Urinary bladder (tissue), 4 donors: ENCODE measurements at places on chromosomes 6 and 20. TPM values are rescaled to one million over a fixed set of nuclear protein-coding genes. Genes with fewer than 3 reads are reported as not detected.
A peak's percentile ranks its signal among the peaks of the same experiment; 100 is the strongest.

DNA sequence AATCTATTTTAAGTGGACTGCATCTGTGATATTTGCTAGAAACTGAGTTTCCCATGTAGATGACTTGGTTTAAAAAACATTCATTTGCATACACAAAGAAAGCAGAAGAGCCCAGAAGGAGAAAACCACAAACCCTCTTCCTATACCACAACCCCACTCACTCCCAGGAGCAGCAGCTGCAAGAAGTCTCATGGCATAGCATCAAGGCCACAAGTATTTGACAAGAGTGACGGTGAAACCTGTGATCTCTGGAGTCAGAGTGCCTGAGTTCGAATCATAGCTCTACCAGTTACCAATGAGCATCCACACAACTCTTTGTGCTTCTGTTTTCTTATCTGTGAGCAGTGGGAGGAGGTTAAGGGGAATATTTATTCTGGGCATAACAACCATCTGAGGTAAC is 44.7 kb upstream of the SIRPG start:
- DNase-seq, result no peak

DNA sequence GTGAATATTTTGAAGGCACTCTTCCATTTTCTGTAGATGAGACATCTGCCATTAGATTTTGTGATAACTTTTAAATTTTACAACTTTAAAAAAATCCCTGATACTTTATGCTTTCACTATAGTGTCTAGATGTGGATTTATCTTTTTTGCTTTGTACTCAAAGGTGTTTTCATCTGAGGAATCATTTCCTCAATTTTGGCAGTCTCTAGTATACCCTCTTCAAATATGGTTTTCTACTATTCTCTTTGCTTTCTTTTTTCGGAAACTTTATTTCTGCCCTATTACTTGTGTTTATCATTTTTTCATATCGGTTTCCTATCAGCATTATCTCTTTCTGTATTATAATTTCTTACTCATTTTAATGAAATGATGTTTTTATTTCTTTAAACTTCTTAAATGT is 62.2 kb downstream of the SLX4IP start:
- DNase-seq, result no peak

Gene MAVS
- polyA plus RNA-seq, result 21.5 TPM

Gene CGAS
- polyA plus RNA-seq, result 3.1 TPM

- DNase-seq, result peak; percentile 61
Measured at GRCh38 chr20:11918981-11919380, 1.3 kb downstream of the BTBD3 start.

- DNase-seq, result no peak
Measured at GRCh38 chr6:15441215-15441868, 195.5 kb downstream of the JARID2 start.

Gene DNAH8
- polyA plus RNA-seq, result 0.01 TPM

Gene TAGAP
- polyA plus RNA-seq, result 3.5 TPM

DNA sequence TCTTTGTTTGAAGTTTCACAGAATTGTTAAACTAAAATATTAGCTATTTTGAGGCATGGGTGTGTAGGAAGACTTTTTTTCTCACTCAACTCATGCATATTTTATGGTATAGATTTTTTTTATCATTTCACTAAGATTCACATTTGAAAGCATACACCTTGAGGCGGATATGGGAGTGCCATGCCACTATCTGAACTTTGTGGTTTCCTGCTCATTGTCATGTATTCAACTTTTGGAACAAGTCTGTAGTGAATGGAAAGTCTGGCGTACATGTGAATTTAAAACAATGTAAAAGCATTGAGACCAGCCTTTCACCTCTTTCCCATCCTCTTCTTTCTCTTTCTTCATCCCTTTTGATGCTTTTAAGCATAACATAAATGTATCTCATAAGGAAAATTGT is 147.9 kb downstream of the TPBG start:
- DNase-seq, result no peak

Gene TFAP2C
- polyA plus RNA-seq, result 1.2 TPM

Gene GSTA3
- not detected for polyA plus RNA-seq

DNA sequence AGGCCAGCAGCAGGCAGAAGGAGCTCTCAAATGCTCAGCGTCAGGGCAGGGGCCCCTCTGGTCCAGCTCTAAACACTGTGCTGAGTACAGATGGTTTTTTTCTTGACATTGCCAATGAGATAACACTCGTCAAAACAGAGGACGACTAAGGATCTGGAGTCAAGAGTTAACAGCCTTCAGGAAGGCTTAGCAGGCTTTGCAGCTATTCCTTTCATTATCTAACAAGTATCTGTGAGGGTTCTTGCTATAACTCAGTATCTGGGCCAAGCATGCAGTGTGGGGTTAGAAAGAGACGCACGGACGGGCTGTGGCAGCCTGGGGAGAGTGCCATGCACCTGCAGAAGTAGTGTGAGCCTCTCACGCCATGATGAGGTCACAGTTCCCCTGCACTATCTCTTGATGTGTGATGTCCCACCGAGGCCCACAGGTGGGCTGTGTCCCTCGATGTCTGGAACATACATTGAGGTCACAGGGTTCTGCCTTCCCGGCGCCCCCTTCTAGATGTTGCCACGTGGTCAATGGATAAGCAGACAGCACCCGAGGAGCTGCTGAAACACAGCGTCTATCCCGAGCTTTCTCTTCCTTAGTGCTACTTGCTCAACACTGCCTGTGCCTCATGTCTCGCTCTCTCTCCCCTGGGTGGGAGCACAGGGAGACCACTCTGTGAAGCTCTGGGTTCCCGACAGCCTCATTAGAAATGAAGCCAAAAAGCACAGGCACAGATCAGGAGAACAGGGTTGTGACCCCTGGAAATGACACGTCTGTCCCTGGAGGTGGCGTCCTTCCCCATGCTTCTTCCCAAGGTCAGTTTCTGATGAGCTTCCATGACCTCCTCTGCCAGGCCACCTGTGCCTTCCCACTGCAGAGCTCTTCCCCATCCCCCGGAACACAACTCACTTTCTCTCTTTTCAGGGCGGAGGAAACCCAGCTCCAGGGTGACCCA is 85.5 kb upstream of the RPS6KA2 start:
- DNase-seq, result no peak

- DNase-seq, result no peak
Measured at GRCh38 chr20:40207655-40208054, 481.4 kb downstream of the MAFB start.

DNA sequence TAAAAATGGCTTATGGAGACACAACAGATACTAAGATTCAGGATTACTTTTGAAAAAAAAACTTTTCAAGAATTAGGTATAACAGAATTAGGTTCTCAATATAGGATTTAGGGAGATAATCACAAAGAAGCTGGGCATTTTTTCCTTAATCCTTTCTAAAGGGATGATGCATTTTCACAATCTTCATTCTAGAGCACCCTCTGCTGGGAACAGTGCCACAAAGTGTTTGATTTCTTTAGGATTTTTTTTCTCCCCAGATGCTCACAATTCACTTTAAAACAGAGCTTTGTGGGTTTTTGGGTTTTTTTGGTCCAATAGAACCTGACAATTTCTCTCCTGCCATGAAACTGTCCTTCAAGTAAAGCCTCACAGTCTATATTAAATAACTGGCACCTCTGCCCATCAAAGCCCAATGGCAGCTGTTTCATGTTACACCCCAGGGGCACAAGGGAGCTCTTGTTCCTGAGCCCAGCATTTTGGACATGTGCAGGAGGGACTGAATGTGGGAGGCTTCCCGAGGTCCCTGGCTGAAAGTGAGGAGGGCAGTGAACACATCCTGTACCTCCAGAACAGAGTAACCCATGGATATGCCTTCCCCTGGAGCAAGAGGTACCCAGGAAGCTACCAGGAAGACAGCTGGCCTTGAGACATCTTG is 39.7 kb downstream of the PREP start:
- no peak for DNase-seq

DNA sequence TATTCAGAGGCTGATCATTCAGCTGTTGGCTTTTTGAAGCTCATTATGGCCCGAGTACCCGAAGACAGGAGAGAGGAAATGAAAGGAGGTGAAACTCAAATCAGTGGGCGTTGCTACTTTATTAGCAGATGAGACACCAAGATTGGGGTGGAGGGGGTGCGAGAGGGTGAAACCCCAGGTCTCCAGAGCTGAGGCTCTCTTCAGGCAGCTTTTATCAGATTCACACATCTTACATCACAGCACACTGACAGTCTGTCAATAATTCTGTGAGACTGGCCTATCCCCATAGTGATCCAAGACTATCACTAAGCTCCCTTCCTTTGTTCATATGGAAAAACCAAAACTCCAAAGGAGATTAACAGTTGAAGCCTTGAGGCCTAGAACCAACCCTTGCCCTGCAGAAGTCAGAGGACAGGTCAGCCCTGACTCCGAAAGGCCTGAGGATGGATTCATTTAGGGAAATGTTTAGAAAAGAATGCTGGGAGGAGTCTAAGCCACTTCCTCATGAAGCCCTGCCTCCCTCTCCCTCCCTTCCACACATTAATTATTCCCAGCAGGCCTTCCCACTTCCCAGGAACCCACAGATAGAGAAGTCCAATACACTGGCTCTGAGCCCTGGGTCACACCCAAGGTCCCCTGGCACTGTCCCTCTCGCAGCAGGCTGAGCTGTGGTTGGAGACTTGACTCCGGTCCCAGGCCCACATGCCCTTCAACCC is 23.2 kb downstream of the TRERF1 start:
- no peak for DNase-seq

- DNase-seq, result no peak
Measured at GRCh38 chr6:12049165-12049564, 37.1 kb downstream of the HIVEP1 start.
